GOT3 (cell line): ENCODE measurements at places on chromosomes 4 and X.

- no peak for DNase-seq
Observed at GRCh38 chr4:796206-796605, 29.7 kb downstream of the CPLX1 start.

DNA sequence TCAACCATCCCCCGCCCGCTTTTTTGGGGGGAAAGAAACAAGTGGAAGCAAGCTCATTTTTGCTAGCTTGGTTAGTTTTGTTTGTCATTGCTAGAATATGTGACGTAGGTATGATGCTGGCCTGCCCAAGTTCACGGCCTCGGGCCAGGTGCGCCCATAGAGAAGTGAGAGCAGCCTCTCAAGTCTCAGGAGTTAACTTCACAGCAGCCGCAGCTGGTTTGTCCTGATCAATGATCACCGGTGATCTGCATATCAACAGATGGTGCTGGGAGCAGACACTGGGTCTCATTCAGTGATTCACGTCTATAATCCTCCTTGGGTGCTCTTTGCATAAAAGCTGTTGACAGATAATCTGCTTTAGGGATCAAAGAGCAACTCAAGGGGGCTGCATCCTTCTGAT, 50.1 kb downstream of the ENPP6 start:
- DNase-seq: no peak

DNA sequence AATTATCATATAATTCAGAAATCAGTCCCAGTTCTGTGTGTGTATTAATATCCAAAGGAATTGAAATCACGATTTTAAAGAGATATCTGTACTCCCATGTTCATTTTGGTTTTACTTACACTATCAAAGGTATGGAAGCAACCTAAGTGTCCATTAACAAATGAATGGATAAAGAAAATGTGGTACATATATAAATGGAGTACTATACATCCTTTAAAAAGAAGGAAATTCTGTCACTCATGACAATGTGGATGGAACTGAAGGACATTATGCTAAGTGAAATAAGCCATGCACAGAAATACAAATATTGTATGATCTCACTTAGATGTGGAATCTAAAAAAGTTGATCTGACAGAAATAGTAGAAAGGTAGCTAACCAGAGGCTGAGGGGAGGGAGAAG, 63.8 kb downstream of the CD99L2 start:
- no peak for DNase-seq

DNA sequence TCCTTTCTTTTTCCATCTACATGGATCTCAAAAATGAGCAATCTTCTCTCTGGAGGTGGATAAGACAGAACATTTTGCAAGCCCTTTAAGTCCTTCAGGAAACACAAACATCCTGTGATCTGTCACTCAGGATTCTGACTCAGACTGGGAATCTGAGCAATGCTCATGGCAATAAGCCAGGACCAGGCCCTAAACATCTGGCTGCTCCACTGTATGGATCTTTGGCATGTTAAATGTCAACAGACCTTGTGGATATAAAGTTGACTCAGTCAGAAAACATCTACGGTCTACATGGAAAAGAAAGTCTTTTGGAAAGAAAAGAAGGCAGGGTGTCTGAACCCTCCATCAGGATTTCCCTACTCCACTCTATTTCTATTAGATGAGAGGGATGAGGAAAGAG, 17.8 kb upstream of the CHIC2 start:
- no peak for DNase-seq

DNA sequence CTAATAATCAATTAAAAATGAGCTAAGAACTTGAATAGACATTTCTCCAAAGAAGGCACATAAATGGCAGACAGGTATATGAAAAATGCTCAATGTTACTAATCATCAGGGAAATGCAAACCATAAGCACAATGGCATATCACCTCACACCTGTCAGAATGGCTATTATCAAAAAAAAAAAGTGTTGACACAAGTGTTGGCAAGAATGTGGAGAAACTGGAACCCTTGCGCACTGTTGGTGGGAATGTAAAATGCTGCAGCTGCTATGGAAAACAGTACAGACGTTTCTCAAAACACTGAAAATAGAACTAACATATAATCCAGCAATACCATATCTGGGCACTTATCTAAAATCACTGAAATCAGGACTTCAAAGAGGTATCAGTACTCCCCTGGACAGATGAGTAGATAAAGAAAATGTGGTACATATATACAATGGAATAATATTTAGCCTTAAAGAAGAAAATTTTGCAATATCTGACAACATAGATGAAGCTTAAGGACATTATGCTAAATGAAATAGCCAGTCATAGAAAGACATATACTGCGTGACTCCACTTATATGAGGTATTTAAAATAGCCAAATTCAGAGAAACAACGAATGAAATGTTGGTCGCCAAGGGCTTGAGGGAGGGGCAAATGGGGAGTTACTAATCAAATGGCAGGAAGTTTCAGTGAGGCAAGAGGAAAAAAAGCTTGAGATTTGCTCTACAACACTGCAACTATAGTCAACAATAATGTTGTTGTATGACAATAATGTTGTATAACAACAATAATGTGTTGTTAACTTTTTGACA, 175.5 kb downstream of the WDFY3 start:
- DNase-seq: no peak

- no peak for DNase-seq
Observed at GRCh38 chr4:37664696-37665095, 21.5 kb downstream of the RELL1 start.

DNA sequence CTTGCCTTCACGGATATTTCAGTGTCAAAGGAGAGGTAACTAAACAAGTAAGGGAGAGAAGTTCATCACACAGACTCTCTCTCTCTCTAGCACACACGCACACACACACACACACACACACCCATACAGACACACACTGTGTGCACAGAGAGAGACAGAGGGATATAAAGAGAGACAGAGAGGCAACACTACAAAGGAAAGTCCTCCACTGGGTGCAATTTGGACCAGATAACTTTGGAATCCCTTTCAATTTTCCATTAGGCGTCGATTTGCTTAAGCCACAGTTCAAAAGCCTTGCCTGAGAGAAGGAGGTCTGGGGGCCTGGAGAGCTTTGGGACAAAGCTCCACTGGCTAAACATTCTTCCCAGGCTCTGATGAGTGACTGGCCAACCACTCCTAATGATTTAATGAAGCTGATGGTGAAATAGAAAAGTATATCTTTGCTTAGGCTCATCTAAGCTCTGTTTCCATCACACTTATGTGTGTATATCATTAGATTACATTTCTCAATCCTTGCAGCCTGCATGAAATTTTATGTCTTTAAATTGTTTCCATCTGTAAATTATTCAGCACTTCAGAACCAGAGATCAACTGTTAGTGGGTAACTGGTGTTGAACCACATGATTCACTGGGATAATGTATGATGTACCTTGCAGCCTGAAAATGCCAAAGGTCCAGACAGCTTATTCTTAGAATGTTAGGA, 180.8 kb downstream of the MAGEB17 start:
- DNase-seq: no peak

DNA sequence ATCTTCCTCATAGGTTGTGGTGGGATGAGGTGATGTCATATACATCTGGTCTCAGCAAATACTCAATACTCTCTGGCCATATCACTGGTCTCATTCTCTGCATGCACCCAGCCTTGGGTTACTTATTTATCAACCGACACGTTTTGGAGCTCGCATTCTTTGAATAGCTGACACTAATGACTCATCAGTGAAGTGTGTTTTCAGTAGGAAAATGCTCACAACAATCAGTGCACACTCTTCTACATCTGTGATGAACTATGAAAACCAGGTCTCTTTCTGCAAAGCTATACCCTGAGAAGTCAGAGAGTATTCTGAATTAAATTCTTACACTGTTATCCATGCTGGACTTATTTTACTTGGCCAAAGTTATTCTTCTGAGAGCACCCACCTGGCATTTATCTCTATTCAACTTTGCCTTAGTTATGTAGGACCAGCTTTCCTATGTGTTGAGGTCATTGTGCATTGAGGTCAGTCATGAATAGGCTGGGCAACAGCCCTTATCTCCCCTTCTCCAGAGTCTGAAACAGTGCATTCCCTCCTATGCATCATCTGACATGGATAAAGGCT, 58.7 kb upstream of the DHX15 start:
- DNase-seq: no peak

- no peak for DNase-seq
Observed at GRCh38 chr4:129806986-129807385, 711.0 kb downstream of the C4orf33 start.

- no peak for DNase-seq
Observed at GRCh38 chr4:63275491-63275890, 1133.8 kb downstream of the TECRL start.

DNA sequence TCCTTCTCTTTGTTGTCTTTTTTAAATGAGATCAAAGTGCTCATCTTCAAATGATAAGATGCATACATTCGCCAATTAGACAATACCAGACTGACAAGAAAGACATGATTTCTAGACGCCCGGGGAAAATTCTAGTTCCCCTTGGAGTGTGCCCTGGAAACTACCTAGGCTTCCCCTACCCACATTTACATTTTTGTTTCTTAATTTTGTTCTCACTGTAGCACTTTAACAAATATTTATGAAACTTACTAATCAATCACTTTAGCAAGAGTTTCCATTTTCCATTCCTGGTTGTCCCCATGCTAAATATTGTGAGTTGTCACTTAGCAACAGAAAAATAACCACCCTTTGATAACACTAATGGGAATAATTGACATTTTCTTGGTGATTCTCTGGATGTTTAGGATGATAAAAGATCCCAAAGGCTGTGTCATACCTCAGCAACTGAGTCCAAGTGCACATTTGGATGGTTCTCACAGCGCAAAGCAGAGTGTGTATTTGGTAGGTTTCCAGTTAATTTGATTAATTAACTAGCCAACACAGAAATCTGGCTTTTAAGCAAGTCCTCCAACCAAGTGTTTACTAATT, 69.6 kb downstream of the FGFBP1 start:
- no peak for DNase-seq

DNA sequence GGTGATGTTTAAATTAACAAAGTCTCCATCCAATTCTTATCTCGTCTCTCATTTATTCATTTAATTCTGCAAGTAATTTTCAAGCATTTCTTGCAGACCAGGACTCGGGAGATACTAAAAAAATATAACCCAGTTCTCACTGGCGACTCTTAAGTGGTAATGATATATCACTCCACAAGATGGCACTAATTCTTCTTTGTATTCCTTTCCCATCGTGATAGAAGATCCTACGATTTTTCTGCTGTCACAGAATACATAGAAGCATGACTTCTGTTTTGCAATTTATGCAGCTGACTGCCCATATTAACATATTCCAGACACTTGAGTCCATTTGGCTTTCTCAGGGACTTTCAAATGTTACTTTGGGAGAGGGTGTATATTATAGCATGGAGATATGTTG, 64.0 kb upstream of the FGF13 start:
- DNase-seq: no peak

DNA sequence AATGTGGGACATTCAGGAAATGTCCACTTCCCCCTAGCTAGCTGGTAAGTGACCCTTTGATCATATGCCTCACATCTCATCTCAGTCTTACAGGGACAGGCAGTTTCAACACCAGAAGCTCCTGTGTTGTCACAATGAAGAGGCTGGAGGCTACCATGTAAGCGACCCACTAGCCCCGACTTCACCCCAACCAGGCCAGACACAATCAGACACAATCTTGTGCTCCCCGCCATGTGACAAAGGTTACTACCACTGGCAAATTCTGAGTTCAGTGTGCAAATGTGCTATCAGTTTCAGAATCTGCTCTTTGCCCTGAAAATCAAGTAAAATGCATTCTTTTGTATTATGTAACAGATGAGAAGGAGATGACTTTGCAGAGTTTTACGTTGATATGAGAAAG, 56.9 kb upstream of the STS start:
- DNase-seq: no peak

DNA sequence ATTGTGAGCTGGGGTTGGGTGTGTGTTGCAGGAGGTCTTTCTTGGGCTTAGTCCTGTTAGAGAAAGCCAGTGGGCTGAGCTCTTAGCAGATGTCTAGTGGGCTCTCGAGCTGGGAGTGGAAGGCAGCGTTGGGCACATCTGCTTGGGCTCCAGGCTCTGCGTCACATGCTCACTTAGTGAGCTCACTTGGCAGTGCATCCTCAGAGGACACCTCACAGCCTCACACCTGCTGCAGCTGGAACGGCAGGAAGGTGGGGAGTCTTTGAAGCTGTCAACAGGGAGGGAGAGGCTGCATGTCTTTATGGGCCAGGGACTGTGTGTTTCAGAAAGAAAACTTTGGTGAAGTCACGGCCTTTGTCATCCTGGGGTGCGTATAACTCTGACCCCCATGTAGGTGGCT, 82.2 kb downstream of the PSAPL1 start:
- DNase-seq: no peak

DNA sequence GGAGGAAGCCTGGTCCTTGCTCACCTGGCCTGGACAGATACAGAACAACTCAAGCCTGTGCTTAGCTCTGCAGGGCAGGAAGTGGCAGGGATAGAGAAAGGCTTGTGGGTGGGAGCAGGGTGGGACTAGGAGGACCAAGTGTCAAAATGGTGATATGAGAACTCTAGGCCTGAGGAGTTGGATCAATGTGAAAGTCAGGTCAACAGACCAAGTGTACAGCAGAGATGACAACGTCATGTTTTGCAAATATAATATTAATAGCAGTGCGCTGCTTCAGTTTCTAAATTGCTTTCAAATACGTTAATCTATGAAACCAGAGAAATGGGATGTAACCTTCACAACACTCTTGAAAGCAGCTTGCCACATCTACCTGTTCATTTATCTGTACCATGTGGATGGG, 114.2 kb upstream of the MAP3K15 start:
- no peak for DNase-seq

- no peak for DNase-seq
Observed at GRCh38 chr4:173539986-173540385, 10.0 kb upstream of the HAND2 start.
